CD4-positive, CD25-positive, alpha-beta regulatory T cell (primary cell): ENCODE measurements at places on chromosomes 7 and 10.

DNA sequence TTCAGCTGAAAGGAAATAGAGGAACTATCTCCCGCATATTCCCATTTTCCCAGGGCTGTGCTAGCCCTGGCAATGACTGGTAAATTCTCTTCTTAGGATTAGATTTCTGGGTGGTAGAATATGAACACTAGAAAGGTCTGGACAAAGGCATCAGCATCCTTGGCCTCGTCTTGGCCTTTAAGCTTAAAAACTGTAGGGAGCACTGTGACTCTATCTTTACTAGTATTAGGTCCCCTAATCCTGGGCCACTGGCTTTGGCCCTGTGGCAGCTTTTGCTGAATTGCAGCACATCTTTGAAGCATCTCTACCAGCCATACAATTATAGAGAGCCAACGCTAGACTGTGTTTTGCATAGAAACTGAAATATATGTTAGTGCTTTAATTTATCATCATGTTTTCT, 41.5 kb upstream of the EBLN1 start:
- DNase-seq, result peak; percentile 38

GRCh38 chr7:68180761-68181160, 1184.1 kb downstream of the TYW1 start:
- no peak for DNase-seq

DNA sequence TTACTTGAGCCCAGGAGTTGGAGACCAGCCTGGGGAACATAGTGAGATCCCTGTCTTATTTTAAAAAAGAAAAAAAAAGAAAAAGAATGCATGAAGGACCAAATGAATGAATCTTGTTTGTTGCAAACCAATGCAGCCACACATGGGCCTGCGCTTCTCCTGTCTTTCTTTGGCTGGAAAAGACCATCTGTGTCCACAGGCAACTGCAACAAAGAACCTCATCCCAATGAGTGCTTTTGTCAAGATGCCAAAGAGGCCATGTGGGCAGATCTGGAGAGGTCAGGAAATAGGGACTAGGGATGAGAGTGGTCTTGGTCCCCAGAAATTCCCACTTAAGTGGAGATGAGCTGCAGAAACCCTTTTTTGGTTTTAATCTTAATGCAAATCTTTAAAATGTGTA, 49.8 kb upstream of the DUSP5 start:
- no peak for DNase-seq

DNA sequence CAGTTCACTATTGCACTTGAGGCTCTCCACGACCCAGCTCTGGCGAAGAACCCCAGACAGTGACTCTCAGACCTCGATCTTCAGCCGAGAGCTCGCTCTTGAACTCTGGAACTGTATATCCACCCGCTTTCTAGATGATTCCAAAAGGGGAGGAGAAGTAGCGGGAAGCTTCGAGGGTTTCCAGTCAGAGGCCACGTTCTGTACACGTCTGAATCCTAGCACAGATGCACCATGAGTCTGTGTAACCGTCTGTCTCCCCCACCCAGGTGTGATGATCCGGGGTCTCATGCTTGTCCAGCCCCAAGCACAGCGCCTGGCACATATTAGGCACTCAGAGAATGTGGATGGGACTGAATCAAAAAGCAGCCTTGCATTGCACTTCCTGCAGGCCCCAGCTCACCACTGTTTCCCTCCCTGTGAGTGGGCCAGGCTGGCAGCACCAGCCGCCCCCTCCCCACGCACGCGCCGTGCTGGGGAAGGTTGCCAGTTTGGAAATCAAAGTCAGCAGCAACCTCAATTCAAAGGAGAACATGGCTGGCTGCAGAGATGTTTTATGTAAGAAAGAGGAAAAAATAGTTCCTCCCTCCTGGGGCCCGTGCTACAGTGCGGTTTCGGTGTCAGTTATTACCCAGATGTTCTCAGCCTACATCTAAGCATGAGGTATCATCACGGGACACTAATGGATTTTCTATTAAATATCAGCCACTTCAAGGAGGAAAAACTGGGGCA, 5.7 kb downstream of the GRID2IP start:
- DNase-seq, result no peak

DNA sequence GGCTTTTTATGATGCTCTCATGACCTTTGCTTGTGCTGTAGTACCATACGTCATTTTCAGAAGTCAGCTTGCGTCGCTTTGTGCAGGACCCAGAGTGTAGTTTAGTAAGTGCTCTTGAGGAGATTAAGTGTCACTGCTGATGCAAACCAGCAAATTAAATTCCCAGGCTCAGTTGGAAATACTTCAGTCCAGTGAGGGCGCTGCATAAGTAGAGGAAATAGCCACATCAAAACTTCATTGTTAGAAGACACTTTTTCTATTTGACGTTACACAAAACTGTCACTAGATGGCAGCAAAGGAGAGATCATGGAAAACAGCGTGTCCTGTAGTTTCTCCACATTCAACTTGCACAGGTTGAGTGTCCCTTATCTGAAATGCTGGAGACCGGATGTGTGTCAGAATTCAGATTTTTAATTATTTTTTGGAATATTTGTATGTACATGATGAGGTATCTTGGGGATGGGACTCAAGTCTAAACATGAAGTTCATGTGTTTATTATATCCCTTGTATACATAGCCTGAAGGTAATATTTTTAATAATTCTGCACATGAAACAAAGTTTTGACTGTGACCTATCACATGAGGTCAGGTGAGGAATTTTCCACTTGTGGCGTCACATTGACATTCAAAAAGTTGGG, 7.9 kb downstream of the ZNF22 start:
- no peak for DNase-seq

- no peak for DNase-seq
Measured at GRCh38 chr7:95317546-95317945, 6.8 kb downstream of the PON1 start.

- no peak for DNase-seq
Measured at GRCh38 chr10:106043863-106044262, 1120.6 kb downstream of the SORCS1 start.

- DNase-seq, result no peak
Measured at GRCh38 chr10:48786606-48787282, 102.1 kb downstream of the WDFY4 start.

GRCh38 chr7:49855281-49855980, 82.0 kb downstream of the VWC2 start:
- DNase-seq, result no peak

GRCh38 chr10:57562211-57562610, 705.5 kb downstream of the IPMK start:
- DNase-seq, result no peak

DNA sequence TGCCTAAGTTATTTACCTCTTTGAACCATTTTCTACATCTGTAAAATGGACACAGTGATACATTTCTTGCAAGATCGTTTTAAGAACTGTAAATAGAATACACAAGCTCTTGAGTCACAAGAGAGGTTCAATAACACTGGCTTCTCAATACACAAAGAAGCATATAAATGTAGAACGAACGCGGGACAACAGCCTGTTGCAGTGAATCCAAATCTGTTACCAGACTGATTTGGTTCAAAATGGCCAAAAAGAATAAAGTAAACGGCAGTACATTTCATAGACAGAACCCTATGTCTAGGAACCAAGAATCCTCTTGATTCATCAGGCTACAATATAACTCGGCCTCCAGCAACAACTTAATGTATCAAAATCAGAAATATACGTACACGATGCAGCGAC, 701 bp downstream of the MTPAP start:
- DNase-seq, result no peak

- no peak for DNase-seq
Measured at GRCh38 chr10:33245343-33245742, 89.1 kb downstream of the NRP1 start.

- DNase-seq, result no peak
Measured at GRCh38 chr7:156129522-156129921, 317.3 kb upstream of the SHH start.

- DNase-seq, result no peak
Measured at GRCh38 chr10:92291616-92291865, 574 bp downstream of the MARCHF5 start.

GRCh38 chr10:129055986-129056385, 411.1 kb upstream of the MGMT start:
- DNase-seq, result no peak

GRCh38 chr10:120823266-120823665, 27.9 kb upstream of the WDR11 start:
- no peak for DNase-seq

DNA sequence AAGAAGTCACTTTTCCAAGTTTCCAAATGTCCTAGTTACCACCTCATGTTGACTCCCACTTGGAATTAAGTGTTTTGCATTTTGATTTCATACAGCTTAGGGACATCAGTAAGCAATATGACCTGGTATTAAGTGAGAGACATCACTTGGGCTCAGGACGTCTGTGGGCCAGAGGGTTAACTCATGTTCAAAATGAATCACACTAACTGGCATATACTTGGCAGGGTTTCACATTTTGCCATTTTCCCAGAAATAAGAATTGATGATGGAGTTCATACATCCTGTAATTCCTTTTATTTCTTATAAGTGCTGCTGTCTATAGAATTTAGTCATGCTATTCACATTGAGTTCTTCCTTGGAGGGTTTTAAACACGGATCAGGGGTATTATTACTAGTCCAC, 516.5 kb downstream of the PHTF2 start:
- DNase-seq, result no peak

GRCh38 chr10:45160271-45160670, 155.1 kb downstream of the OR13A1 start:
- DNase-seq, result no peak

GRCh38 chr7:19964246-19964645, 190.8 kb upstream of the TMEM196 start:
- DNase-seq, result no peak

DNA sequence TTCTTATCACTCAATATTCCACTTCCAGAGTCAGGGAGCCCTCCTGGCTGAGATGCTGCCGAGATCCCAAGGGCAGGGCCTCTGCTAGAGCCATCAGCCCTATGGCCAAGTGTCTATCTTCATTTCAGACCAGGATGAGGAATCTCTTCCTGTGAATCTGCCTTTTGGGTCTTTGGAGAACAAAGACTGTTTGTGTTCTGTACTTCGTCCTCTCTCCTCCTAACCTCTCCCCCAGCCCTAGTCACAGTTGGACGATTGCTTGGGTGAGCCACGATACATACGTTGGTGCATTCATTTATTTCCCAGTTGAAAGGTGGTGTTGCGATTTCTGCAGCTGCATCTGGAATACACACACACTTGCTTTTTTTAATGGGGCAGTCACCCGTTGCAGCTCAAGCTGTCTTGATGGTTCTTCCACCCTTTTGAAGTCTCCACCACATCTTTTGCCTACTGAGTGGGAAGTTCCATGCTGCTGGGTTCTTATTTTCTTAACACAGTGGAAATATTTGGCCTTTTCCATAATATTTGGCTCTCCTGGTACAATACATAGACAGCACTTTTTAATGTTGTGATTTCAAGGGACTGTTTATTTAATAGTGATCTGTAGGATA, 26.7 kb downstream of the SH3PXD2A start:
- DNase-seq, result no peak

DNA sequence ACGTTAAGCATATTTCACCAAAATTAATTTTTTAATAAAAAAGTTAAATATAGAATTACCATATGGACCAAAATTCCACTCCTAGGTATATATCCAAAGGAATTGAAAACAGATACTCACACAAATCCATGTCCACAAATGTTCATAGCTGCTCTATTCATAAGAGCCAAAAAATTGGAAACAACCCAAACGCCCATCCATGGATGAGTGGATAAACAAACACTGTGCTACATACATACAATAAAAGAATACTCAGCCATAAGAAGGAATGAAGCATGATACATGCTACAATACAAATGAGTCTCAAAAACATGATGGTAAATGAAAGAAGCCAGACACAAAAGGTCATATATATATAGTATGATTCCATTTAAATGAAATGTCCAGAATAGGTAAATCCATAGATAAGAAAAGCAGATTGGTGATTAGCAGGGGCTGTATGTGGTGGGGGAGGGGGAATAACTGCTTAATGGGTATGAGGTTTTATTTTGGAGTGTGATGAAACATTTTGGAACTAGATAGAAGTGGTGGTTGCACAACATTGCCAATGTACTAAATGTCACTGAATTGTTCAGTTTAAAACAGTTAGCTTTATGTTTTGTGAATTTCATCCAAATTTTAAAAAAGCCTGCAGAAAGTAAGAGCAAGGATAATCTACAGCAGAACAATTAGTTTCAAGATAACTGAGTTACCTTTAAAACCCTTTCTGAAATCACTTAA, 101.2 kb upstream of the EFCAB10 start:
- DNase-seq, result no peak

DNA sequence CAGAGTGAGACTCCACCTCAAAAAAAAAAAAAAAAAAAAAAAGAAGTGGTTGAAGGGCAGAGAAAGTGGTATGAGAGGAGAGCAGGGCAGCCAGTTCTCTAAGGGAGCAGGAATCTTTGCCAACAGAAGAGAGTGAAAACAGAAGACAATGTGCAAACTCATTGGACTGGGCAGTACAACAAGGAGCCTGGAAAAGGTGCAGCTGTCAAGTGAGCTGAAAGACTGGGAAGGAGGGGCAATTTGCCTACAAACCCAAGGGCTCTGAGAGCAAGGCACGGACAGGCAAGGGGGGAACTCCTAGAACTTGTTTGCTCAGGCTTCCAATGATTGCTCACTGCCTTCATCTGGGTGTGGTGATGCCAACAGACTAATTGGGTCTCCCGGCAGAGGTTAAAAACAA, 9.5 kb downstream of the ACTR1A start:
- DNase-seq, result no peak

DNA sequence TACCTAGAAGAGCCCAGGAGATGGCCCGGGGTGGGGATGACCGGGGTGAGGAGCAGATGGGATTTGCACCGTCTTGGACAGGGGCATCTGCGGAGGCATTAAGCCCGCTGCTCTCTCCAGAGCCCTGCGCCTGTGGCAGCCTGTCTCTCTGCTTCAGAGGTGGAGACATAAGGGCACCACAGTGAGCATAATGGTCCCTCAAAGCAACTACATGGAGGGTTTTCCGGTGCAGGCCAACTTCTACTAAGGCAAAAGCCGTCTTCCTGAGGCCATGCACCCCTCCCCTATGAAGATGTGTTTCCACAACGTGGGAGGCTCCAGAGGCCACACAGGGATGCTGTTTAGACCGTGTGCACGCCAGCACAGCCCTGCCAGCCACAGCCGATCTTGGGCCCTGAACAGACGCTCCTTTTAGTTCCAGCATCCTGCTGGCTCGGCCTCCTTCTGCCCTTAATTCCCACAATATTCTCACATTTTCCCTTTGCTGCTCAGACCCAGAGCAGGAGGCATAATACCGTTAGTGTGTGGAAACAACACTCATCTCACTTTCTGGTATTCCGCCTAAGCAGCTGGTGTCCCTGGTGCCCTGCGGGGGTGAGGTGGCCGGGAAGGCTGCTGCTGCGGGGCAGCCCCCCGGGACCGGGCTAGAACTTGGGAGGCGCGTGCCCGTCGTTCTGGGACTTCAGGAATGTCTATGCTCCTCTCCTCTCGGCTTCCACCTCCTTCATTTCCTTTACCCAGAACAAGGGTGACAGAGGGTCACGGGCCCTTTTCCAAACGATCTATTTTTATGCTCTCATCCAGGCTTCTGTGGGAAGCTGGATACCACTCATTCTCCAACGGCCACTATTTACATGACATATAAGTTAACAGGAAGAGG, 266.9 kb downstream of the TNS3 start:
- DNase-seq, result no peak
